GM12891 (cell line): ENCODE measurements at places on chromosomes 5 and 9.

- no peak for DNase-seq
Measured at GRCh38 chr5:178221282-178221681, 11.3 kb downstream of the PHYKPL start.

GRCh38 chr5:68134033-68134668 is 81.4 kb upstream of the PIK3R1 start:
- no peak for DNase-seq

DNA sequence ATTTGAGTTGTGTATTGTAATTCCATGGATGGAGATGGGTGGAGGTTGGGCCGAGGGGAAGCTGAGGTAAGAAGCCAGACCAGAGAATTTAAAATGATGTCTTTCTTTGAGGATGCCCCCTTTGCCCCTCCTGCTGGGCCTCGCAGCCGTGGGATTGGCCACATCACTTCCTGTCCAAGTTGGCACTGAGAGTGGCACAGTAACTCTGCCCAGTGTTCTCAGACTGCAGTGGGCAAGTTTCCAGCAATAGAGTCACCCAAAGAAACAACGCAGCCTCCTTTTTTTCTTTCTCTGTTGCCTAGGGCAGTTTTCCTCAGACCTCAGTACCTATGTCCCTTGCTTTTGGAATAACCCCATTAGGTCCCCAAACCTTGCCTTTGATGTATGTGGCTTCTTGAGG is 306.6 kb upstream of the DMRT1 start:
- no peak for DNase-seq

GRCh38 chr5:54862036-54862435 is 123.4 kb downstream of the ESM1 start:
- no peak for DNase-seq

- no peak for DNase-seq
Measured at GRCh38 chr5:146753641-146754040, 124.9 kb downstream of the PPP2R2B start.

DNA sequence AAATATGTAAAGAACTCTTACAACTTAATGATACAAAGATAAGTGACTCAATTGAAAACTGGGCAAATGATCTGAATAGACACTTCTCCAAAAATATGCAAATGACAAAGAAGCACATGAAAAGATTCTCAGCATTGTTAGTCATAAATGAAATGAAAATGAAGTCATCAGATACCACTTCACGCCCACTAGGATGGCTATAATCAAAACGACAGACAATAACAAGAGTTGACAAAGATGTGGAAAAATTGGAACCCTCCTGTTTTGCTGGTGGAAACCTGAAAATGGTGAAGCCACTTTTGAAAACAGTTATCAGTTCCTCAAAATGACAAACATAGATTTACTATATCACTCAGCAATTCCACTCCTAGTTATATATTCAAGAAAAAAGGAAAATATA is 7.9 kb upstream of the SYK start:
- DNase-seq = no peak

GRCh38 chr5:154196955-154197652 is 6.6 kb downstream of the GALNT10 start:
- no peak for DNase-seq

- DNase-seq = no peak
Measured at GRCh38 chr9:9904041-9904440, 708.8 kb downstream of the PTPRD start.

DNA sequence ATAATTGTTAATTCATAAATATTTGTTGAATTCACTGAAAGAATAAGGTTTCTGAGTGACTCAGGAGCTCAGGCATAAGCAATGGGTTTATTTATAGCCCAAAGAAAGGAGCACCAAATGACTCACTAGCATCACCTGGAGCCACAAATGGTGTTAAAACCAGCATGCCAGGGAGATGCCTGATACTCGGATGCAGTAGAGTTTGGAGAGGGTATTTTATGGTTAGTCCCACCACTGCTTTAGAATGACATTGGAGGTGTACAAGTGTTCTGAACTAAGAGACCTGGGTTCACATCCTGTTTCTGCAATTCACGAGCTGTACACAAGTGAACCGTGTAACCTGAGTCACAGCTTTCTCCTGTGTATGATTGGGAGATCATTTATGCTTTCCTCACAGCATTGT is 25.2 kb downstream of the CCL28 start:
- no peak for DNase-seq

GRCh38 chr5:108196276-108196675 is 185.6 kb downstream of the FBXL17 start:
- no peak for DNase-seq

- no peak for DNase-seq
Measured at GRCh38 chr5:66174338-66174737, 30.2 kb downstream of the SREK1 start.

- DNase-seq = no peak
Measured at GRCh38 chr9:100292414-100292813, 60.3 kb downstream of the TEX10 start.

DNA sequence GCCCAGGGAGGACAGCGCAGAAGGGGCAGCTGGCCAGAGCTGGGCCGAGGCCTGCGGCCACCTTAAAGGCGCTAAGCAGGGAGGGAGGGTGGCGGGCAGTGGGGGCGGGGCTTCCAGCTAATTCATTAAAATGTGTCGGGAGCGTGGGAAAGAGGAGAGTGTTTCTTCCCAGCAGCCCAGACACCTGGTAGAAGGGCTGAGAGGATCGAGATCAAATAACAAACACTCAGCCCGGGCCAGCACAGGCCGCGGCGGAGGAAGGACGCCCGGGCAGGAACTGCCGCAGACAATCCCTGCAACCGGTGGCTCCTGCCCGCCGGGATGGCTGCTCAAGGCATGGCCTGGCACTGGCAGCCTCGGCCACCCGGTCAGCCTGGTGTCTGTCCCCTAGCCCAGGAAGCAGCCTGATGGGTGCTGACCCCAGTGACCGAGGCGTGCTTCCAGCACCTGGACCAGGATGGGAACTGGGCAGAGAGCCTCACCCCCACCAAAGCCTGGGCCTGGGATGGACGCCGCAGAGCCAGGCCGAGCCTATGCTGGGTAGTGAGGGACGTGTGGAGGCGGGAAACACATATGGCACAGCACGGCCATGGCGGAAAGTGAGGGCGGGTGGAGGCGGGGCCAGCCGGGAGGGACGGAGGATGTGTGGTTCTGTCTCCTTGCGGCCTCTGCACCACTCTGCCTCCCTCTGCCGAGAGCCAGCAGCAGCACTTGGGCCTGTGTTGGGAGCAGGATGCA is 3.2 kb upstream of the NRARP start:
- DNase-seq = peak; percentile 69

GRCh38 chr5:3139499-3139931 is 388.0 kb upstream of the IRX2 start:
- no peak for DNase-seq

GRCh38 chr9:84866396-84867175 is 197.1 kb downstream of the NTRK2 start:
- no peak for DNase-seq

GRCh38 chr5:94181895-94182294 is 436.5 kb downstream of the KIAA0825 start:
- no peak for DNase-seq

- no peak for DNase-seq
Measured at GRCh38 chr9:17484906-17485305, 94.0 kb upstream of the SH3GL2 start.

GRCh38 chr5:67516948-67517565 is 320.5 kb upstream of the CD180 start:
- DNase-seq = no peak

DNA sequence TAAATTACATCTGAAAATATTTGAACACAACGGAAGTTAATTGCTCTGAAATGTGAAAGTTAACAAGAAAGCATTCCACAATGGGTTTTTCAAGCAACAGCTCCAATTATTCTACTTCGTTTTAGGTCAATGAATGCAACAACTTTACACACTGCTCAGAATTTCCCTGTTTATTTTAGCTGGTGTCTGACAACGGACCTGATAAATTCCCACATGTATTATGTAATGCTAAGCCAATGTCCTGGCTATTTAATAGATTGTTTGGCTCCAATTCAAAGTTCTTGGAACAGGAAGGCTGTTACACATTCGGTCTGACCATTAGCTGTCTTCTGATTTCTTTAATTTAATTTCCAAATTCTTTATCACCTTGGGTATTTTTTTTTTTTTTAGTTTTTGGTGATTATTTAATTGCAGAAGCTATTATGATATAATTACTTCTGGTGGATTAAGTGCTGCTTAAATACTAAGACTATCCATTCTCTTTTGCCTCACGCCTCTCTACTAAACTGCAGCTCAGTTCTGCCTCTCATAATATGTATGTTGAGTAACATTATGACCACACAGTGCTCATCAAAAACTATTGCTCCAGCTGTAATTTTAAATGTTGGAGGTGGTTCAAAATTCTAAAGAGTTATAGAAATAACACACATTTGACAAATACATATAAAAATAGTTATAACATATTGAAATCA is 57.9 kb downstream of the MEF2C start:
- no peak for DNase-seq
